Stimulated activated CD8-positive, alpha-beta memory T cell treated with anti-CD3 and anti-CD28 coated beads, Interleukin-7, amount 100 ng/mL, for 1 hour (primary cell): ENCODE measurements at places on chromosomes 2 and 18.

DNA sequence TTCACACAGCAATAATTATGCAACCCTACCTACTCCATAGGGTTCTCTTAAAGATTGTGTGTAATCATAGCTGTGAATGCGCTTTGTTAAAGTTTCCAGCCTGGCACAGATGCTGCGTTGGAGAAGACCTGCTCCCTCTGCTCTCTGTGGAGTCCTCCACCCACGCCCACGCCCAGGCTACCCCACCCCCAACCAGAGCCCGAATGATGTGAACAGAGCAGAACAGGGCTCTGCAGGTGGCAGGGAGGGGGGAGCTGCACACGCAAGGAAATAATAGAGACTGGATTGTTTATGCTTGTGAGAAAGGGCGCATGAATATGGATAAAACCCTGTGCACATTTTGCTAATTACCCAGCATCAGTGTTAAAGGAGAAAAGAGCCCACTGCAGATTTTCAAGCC is 447.5 kb downstream of the BCL11A start:
- no peak for DNase-seq

DNA sequence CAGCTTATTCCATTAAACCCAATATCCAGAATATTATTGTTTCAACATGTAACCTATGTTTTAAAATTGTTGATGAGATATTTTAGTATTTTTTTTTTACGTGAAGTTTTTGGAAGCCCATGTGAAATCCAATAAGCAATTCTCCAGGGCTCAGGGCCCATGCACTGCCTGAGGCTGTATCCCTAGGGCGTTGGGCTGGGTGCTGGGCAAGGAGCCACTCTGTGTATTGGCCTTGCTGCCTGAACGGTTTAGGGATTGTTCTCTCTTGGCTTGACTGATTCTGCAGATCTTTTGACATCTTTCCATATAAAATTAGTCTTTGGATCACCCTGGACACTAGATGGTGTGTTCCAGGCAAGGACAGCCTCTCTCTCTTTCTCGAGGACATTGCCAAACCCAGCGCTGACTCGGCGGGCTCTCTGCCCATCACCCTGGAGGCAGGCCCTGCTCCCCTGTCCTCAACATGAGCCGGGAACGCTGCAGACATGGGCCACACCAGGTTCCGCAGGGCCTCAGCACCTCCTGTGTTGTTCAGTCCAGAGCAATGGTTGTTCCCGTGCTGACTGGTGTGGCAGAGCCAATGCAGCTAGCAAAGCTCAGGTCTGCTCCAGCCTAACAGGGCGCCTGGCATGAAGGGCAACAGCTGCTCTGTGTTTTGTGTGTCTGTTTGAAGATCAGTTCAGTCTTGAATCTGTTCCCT is 163.0 kb downstream of the SEPTIN10 start:
- no peak for DNase-seq

DNA sequence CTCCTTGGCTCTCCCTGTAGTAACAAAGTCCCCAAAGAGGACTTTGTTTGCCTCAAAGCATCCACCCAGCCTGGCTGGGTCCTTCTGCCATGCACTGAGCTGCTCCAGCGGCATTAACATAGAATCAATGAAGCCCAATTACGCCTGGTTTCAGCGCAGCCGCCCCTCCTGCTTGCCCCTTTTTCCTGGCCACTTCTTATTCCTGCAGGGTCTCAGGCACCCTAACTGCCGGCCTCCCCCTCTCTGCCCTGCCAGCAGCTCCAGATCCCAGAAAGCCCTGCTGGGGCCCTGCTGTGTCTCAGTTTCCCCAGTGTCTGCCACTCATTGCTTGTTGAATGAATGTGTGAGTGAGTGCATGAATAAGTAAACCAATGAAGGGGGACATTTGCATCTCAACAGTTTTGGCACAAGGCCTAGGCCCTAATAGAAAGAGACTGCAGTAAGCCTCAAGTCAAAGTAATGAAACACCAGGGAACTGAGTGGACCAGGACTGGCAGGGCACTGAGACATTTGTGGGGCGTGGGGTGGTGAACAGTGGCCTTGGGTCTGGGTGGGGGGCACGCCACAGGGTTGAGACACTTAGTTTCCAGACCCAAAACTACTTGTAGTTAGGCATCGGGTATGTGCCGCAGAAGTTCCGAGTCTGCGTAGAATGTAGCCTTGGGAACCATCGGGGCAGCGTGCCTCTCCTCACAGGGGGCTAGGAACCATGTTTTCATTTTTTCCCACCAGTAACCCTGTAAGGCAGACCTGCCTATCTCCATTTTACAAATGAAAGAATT is 60.6 kb downstream of the SMAD7 start:
- no peak for DNase-seq

DNA sequence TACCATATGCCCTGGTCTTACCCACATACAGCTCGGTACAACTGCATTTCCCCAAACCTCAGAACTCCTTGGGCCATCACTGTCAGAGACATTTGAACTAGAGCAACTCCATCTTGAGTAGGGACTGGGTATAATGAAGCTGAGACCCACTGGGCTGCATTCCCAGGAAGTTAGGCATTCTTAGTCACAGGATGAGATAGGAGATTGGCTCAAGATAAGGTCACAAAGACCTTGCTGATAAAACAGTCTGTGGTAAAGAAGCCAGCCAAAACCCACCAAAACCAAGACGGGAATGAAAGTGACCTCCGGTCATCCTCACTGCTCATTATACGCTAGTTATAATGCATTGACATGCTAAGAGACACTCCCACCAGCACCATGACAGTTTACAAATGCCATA is 131.3 kb downstream of the PIK3C3 start:
- DNase-seq: no peak

GRCh38 chr2:237264480-237265219 is 149.3 kb downstream of the COL6A3 start:
- DNase-seq: no peak

- no peak for DNase-seq
Observed at GRCh38 chr2:84301717-84302116, 157.4 kb downstream of the SUCLG1 start.
